Activated CD4-positive, CD25-positive, alpha-beta regulatory T cell (primary cell): ENCODE measurements at places on chromosomes 2 and 18.
A peak's percentile ranks its signal among the peaks of the same experiment; 100 is the strongest.

DNA sequence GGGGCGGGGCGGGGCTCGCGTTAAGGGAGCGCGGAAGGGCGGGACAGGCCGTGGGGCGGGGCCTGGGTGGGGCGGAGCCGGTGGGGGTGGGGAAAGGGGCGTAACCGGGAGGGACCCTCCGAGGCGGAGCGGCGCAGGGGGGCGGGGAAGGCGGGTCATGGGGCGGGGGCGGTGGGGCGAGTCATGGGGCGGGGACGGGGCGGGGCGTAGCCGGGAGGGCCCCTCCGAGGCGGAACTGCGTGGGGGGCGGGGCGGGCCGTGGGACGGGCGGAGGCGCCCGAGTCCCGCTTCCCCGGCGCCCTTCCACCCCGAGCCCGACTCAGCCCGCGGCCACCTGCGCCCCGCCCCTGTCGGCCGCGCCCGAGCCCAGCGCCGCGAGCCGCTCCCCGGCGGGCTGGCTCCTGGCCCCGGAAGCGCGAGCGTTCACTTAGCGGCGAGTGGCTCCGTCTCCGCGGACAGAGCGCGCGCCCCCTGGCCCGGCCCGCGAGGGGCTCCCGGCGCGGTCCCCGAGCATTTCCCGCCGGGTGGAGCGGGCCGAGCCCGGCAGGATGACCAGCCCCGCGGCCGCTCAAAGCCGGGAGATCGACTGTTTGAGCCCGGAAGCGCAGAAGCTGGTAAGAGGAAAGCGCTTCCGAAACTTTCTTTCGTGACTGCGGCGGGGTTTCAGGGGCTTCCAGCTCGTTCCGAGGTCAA, 64.7 kb downstream of the LRRFIP1 start:
- DNase-seq = peak; percentile 98

- DNase-seq = no peak
Observed at GRCh38 chr2:224532441-224532840, 52.7 kb downstream of the CUL3 start.

- DNase-seq = no peak
Observed at GRCh38 chr18:66616523-66616983, 12.7 kb upstream of the CDH19 start.

DNA sequence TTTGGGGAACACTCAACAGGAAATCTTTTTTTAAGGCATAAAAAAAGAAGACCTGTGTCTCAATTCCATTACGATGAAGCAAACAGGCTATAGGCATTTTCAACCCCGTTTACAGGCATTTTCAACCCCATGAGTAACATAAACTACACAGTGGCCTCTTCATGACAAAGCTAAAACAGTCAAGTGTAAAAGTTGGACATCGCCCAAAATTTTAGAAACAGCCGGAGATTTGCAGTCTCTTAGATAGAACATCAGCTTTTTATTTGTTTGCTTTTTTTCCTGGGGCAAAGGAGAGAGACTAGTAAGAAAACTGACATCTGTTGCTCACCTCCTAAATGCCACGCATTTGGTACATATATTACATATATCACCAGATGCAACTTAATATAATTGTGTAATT, 173.7 kb downstream of the CMPK2 start:
- DNase-seq = no peak

DNA sequence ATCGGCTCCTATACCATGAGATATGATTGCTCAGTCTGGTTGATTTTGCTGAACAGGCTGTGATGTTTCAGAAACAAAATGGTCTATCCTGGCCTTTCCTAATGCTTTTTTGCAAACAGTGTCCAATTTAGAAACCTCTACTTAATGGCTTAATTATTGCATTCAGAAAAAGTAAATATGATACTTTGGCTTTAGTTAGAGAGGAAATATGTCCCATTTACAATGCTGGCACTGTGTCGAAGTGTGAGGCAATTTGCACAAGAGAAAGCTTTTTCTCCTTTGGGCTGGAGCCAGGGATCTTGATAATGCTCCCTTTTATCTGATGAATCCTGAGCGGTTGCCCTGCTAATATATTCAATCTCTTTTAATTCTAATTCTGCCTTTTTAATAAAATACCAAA, 418.9 kb downstream of the EPHA4 start:
- no peak for DNase-seq

GRCh38 chr2:199933466-199933865, 21.8 kb downstream of the TYW5 start:
- no peak for DNase-seq

DNA sequence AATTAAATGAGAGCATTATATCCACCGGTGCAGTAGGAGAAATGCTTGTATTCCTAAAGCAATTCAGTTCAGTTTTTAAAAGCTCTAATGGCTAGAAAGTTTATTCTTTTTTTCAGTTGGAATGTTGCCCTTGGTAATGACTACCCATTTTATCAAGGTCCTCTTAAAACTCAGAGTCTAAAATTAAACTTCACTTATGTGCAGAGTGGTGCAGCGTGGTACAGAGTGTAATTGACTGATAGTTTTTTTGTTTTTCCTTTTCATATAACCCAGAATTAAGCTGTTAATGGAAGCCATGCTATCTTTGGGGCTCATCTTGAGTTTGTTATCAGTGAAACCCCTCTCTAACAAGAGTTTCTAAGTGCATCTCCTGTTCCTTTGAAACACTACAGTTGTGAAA, 21.4 kb downstream of the NCOA1 start:
- no peak for DNase-seq

DNA sequence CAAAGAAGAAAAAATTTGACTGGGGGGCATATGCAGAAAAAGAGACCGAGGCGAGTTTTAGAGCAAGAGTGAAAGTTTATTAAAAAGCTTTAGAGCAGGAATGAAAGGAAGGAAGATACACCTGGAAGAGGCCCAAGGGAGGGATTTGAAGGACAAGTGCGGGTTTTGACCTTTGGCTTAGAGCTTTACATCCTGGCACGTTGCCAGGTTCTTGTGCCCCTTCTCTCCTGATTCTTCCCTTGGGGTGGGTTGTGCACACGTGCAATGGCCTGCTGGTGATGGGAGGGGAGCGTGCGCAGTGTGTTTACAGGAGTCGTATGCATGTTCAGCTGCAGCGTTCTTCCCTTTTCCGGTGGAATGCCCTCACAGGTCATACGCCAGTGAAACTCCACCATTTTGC, 208.8 kb downstream of the NBAS start:
- DNase-seq = no peak

- no peak for DNase-seq
Observed at GRCh38 chr2:60046529-60046928, 506.9 kb downstream of the BCL11A start.

DNA sequence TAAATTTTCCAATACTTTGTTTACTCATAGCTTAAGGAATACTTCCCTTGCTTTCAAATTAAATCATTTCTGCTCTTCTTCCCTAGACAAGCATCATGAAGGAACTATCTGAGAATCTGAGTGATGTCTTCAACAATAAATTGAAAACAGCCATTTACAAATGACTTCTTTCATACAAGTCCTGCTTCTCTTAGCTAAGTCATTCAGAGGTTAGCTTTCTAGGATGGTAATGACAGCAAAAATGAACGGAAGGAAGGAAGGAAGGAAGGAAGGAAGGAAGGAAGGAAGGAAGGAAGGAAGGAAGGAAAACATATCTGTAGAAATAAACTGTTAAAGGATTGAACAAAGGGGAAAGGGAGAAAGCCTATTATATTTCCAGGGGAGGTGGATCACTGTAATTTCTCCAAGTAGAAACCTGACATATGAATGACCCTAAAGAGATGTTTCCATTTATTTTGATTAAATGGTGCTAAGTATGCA, 335.0 kb upstream of the KYNU start:
- DNase-seq = no peak

GRCh38 chr2:19871836-19872235, 29.9 kb downstream of the TTC32 start:
- no peak for DNase-seq

GRCh38 chr18:24616653-24617052, 156.2 kb downstream of the HRH4 start:
- DNase-seq = no peak

- DNase-seq = no peak
Observed at GRCh38 chr2:226652983-226653765, 146.4 kb downstream of the IRS1 start.

GRCh38 chr2:693606-694005, 16.4 kb upstream of the TMEM18 start:
- DNase-seq = no peak

DNA sequence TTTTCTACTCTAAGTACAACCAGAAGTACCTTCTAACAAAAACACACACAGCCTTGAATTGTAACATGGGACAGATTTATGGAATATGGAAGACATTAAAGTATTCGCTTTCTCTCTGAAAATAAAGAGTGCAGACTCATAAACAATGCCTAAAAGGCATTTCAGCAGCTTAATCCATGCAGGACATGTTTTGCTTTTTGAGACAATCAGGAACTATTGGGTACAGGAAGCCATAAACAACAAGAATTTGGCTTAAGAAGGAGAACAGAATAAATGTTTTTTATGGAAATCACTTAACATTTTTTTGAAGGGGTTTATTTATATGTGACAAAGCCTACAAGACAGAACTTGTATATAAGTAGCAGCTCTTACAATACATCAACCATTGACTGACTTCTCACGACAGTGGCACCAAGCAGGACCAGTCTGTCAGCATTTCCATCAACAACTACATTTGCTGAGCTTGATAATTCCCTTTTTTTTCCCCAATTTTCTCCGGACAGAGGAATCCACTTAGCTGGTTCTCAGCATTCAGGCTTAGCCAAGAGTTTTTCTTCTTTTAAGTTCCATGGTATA, 140.1 kb downstream of the EXOC6B start:
- DNase-seq = no peak

GRCh38 chr2:46364797-46365457, 67.7 kb downstream of the EPAS1 start:
- no peak for DNase-seq

DNA sequence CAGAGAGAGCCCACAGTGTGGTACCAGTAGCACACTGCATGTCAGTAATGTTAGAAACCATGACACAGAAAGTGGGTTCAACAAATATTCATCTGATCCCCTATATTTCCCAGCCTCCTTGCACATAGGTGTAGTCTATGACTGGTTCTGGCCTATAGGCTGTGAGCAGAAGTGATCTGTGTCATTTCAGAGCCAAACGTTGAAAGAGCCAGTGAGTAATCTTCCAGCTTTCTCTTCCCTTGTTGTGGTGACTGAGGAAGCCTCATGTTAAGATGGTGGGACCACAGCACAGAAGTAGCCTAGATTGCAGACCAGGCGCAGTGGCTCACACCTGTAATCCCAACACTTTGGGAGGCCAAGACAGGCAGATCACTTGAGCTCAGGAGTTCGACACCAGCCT, 4.1 kb downstream of the TMEM237 start:
- no peak for DNase-seq

DNA sequence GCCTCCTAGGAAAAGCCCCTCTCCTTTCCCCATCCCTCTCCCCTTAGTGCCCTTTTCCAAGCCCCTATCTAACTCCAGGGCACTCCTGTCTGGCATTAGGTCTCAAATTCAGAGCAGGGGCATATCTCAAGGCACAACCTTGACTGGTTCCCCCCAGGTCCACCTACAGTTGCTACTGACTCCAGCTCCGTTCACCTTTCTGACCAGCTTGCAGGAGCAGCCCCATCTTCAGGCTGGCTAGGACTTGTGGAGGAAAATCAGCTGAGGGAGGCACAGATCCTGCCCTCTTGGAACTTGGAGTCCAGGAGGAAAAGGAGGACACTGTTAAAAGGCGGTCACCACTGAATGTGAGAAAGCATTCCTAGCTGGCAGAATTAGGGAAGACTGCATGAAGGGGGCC, 152.4 kb downstream of the ZFP36L2 start:
- no peak for DNase-seq

GRCh38 chr2:233983445-233983844, 66.3 kb downstream of the TRPM8 start:
- DNase-seq = no peak

DNA sequence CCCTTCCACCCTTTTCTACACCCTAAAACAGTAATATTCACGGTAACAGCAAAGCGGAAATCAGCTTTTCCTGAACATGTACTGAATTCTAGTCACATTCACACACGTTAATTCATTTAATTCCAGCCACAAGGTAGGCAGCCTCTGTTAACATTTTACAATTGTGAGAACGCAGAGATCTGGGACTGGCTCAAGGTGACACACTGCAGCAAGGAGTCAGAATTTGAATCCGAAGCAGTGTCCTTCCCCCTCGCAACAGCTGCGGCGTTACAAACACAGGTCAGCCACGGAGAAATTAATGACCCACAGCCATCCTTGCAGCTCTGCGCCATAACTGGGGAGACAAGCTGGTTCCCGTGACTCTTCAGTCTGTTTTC, 818 bp upstream of the SLC20A1 start:
- no peak for DNase-seq

DNA sequence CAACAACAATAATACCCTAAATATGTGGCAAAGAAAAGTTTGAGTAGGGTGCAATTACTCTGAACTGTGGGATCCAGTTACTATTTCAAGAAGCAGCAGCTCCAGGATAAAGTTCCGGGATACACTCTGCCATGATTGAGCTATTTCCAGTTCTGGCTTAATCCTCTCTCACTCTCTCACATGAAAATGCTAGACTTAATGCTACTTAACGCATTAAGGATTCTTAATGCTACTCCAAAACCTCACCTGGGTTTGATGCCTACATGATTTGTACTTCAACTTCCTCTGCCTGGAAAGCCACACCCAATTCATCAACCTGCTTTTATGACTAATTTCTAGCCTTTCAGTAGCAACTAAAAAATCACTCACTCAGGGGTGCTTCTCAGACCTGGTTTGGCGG, 151.1 kb upstream of the HNMT start:
- no peak for DNase-seq

DNA sequence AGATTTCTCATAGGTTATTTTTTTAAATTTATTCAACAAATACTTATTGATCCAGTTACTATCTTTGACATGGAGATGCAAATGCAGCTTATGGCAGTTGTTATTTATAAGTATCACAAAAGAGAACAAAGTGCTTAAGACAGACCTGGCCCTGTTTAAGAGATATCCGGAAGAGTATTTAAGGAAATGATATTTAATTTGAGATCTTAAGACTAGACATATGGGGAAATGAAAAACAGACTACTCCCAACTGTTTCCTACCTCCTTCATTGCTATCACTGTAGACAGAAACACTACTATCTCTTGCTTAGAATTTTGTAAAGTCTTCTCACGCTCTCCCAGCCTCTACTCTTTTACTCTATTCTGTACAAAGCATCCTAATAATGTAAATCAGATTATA, 36.0 kb downstream of the RPRD1A start:
- DNase-seq = no peak

GRCh38 chr18:52348209-52348608, 8.2 kb downstream of the DCC start:
- no peak for DNase-seq

- no peak for DNase-seq
Observed at GRCh38 chr2:198571393-198571792, 767.0 kb downstream of the PLCL1 start.

GRCh38 chr2:220243571-220243970, 616.1 kb downstream of the SLC4A3 start:
- no peak for DNase-seq
